ENCODE measurements at places on chromosomes 5 and 9. TPM values are rescaled to one million over a fixed set of nuclear protein-coding genes. Genes with fewer than 3 reads are reported as not detected.
A peak's percentile ranks its signal among the peaks of the same experiment; 100 is the strongest.

ACER2 gene
- total RNA-seq, result not detected

GRCh38 chr9:16928179-16928945 is 57.9 kb upstream of the BNC2 start:
- no peak overlapping the region for H3K4me3 ChIP-seq
- H3K4me1 ChIP-seq, result no peaks in the 10 kb centered on the region
- H3K27me3 ChIP-seq, result no peaks in the 10 kb centered on the region

GRCh38 chr9:84374013-84374412 is 33.5 kb upstream of the SLC28A3 start:
- no peaks in the 10 kb centered on the region for H3K36me3 ChIP-seq
- DNase-seq, result peak; percentile 32
- H3K27me3 ChIP-seq, result no peaks in the 10 kb centered on the region
- H3K4me1 ChIP-seq, result peaks cover 4% of the 10 kb centered on the region
- no peak overlapping the region for H3K27ac ChIP-seq

MEIKIN gene
- total RNA-seq, result not detected

DNA sequence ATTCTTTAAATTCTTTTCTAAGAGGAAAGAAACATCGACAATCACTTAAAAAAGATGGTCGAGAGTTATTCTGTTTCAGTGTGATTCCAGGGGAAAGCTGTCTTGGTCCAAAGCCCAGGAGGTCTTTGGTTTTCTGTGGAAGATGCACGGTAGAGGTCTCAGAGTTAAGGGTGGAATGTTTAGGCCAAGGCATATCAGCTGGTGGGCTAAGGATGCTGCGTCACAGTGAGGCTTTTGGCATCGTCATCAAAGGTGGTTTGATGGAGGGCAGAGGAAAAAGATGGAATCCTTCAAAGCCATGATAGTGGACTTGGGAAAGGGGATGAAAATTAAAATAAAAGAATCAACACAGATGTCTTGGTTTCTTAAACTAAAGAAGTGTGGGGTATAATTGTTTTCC is 137.3 kb upstream of the ANKH start:
- peaks cover 29% of the 10 kb centered on the region for H3K4me1 ChIP-seq
- DNase-seq, result no peak
- no peaks in the 10 kb centered on the region for H3K36me3 ChIP-seq
- H3K27ac ChIP-seq, result peak overlapping the region; percentile 40
- no peaks in the 10 kb centered on the region for H3K27me3 ChIP-seq

ADGRV1 gene
- 10.3 TPM for total RNA-seq

GRCh38 chr9:98774746-98775145 is 21.6 kb downstream of the ANKS6 start:
- peak; percentile 24 for DNase-seq
- peaks cover 70% of the 10 kb centered on the region for H3K36me3 ChIP-seq

DNA sequence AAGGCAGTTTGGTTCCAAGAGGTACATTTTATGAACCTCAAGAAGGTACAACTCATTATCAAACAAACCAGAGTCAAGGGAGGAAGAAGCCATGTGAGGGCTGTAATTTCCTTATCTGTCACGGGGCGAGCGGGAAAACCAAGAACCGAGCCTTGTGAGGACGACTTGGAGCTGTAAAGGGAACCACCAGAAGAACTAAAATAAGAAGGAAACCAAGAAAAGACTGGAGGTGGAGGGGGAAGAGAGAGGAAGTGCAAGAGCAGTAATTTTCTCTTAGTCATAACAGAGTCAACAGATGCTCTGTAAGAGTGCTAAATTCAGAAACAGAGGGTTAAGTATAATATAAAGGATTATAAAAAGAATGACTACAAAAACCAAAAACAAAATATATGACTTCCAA is 127.1 kb downstream of the DIRAS2 start:
- no peaks in the 10 kb centered on the region for H3K36me3 ChIP-seq
- H3K27ac ChIP-seq, result no peak overlapping the region
- no peak for DNase-seq
- no peak overlapping the region for H3K4me3 ChIP-seq
- H3K27me3 ChIP-seq, result no peaks in the 10 kb centered on the region

DNA sequence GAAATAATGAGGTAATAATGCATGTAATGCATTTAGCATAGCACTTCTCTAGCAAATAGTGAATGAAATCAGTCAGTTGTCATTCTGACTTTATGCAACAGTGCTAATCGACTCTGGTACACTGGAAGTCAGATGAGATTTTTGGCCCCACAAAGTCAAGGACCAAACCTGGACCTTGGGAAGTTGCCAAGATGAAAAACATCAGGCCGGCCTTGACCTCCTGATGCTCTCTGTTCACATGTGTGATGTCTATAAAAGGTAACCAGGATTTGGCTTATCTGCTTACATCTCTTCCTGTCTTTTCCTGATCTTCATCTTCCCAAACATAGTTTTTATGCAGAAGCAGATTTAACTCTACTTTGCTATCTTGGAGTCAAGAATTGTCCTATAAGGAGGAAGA is 39.5 kb downstream of the SLC22A5 start:
- peaks cover 27% of the 10 kb centered on the region for H3K4me1 ChIP-seq
- H3K4me3 ChIP-seq, result no peak overlapping the region
- no peak for DNase-seq
- H3K27me3 ChIP-seq, result no peaks in the 10 kb centered on the region
- no peak overlapping the region for H3K27ac ChIP-seq

DNAH5 gene
- total RNA-seq, result 12.5 TPM

GRCh38 chr5:55993013-55993412 is 1.8 kb downstream of the IL6ST start:
- DNase-seq, result peak; percentile 59
- peak overlapping the region; percentile 90 for H3K4me3 ChIP-seq
- no peaks in the 10 kb centered on the region for H3K36me3 ChIP-seq

GRCh38 chr9:113808391-113809358 is 67.4 kb upstream of the ZNF618 start:
- peak; percentile 60 for DNase-seq
- H3K27ac ChIP-seq, result peak overlapping the region; percentile 23
- H3K27me3 ChIP-seq, result no peaks in the 10 kb centered on the region
- H3K4me1 ChIP-seq, result peaks cover 11% of the 10 kb centered on the region
- H3K4me3 ChIP-seq, result no peak overlapping the region
- no peaks in the 10 kb centered on the region for H3K36me3 ChIP-seq

PHF2 gene
- total RNA-seq, result 22.8 TPM

DNA sequence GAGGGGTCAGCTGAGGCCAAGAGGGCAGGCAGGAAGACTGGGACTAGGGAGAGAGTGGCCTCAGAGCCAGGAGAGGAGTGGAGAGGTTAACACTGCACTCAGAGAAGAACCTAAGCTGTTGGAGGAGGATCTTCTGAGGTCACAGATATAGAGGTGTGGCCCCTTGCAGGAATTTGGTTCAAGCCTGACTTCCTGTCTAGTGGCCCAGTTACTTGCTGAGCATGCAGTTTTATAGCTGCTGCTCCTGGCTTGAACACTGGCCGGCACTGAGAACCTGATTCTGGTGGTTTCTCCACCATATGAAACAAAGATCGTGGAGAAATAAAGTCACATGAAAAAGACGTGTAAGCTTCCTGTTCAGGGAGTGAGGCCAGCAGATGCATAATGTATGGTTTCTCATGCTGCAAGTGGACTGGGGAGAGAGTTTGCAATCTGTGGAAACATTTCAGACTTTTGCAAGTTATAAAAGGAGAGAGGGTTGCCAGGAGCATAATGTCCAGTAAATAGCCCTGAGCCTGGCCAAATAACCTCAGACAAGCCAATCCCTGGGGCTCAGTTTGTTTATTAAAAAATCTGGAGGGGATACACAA is 82.6 kb downstream of the GALNT10 start:
- H3K36me3 ChIP-seq, result no peaks in the 10 kb centered on the region
- H3K27ac ChIP-seq, result no peak overlapping the region
- H3K4me3 ChIP-seq, result no peak overlapping the region
- H3K4me1 ChIP-seq, result peaks cover 52% of the 10 kb centered on the region

GRCh38 chr9:2015581-2016407 is 647 bp downstream of the SMARCA2 start:
- peak overlapping the region; percentile 65 for H3K4me3 ChIP-seq
- H3K36me3 ChIP-seq, result no peaks in the 10 kb centered on the region
- H3K27me3 ChIP-seq, result no peaks in the 10 kb centered on the region
- peak; percentile 65 for DNase-seq
- peaks cover 39% of the 10 kb centered on the region for H3K4me1 ChIP-seq

DNA sequence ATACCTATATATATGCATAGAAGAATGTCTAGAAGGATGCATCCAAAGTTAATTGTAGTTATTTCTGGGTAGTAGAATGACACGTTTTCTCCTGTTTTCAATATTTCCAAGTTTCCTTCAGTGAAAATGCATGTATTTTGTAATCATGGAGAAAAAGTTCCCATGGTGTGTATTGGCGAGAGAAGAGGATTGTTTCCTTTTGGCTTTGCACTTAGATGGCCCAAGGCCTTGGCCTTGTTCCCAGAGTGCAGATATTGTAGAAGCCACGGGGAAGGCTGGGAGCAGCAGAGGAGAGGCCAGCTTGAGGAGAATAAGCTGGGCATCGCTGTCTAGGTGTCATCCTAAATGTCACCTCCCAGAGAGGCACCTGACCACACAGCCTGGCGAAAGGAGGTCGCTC is 44.0 kb downstream of the IRF1 start:
- H3K27me3 ChIP-seq, result no peaks in the 10 kb centered on the region
- DNase-seq, result peak; percentile 77
- H3K27ac ChIP-seq, result peak overlapping the region; percentile 34

DNA sequence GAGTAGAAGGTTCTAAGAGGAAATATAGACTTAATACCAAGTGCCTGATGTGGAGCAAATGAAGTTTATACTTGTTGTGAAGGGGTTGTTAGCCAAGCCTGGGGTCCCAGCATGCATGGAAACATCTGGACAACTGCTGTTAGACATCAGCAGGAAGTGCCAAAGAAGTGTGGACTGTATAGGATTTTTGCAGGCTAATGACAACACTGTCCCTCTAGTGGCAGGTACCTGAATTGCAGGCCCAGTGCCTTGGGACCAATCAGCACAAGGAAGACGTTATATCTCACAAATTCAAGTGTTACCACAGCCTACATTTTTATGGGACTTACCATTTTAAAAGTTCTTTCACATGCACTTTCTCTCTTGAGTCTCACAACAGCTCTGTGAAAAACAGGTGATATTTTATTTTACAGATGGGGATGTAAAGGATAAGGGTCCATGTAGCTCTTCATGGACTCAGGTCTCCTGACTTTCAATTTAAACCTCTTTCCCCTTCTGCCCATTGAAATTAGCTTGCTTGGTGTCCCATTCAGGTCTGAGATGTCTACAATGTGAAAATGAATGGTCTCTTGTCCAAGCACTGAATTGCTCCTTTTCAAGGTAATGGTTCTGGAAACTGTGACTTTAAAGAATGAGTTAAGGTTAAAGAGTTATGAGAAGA is 89.0 kb upstream of the MAP1B start:
- no peaks in the 10 kb centered on the region for H3K27me3 ChIP-seq
- no peak overlapping the region for H3K4me3 ChIP-seq
- peaks cover 16% of the 10 kb centered on the region for H3K4me1 ChIP-seq

DNA sequence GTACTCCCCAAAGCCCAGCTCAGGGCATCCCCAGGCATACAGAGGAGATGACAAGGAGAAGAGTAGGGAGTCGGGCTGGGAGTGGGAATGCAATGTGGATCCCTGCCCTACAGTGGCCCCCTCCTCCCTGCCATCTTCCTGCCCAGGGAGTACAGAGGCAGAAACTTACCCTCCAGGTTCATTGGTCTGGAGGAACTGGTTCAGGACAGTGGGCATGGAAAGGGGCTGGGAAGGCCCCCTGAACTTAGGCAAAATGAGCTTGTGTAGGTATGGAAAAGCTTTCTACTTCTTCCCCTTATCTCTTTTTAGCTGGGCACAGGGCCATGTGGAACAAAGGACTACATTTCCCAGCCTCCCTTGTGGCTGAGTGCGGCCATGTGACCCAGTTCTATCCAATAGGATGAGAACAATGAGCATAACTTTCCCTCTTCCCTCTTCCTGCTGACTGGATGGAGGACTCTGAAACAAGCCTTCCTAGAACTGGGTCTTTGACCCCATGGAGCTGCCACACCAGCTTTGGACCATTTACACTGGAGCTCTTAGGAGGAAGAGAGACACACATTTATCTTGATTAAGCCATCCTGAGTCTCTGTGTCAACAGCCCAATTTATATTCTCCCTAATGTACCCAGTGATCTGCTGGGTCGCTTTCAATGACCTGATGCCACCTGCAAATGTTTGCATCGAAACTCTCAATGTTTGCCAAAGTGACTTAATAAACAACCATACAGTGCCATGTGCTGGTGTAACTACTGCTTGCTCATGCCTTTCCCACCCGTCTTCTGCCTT is 25.0 kb upstream of the HMCN2 start:
- H3K27ac ChIP-seq, result no peak overlapping the region
- peaks cover 14% of the 10 kb centered on the region for H3K4me1 ChIP-seq
- no peak overlapping the region for H3K4me3 ChIP-seq
- H3K27me3 ChIP-seq, result no peaks in the 10 kb centered on the region

- no peak for DNase-seq
- no peak overlapping the region for H3K4me3 ChIP-seq
- no peaks in the 10 kb centered on the region for H3K4me1 ChIP-seq
- H3K27me3 ChIP-seq, result no peaks in the 10 kb centered on the region
- H3K27ac ChIP-seq, result no peak overlapping the region
Measured at GRCh38 chr5:121640298-121640697, 211.4 kb upstream of the FTMT start.

AQP3 gene
- 37.5 TPM for total RNA-seq

DNA sequence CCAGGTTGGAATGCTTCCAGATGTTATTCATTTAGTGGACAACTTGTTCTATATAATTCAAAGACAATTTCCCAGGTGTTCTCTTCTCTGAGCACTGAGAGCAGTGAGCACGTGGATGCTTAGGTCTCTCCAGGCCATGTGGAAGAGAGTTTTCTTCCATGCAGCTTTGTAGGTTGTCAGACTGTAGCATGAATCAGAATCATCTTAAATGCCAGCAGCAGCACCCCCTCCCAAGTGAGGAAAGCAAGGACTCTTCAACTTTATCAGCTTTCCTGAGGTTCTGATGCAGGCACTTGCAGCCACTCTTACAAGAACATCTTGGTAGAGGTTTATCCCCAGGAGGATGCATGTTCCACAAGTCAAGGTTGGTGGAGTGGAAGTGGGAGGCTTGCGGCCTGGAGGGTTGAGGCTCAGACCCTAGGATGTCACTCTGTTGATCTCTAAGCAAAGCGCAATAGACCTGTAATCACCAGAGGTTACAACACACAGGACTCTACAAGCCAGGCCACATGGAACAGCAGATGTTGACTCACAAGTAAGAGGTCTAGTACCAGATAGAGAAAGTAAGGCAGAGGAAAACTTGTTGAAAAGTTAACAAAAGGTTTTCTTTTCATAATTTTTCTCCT is 47.7 kb downstream of the UGCG start:
- H3K27me3 ChIP-seq, result no peaks in the 10 kb centered on the region
- H3K4me1 ChIP-seq, result peaks cover 5% of the 10 kb centered on the region
- H3K36me3 ChIP-seq, result no peaks in the 10 kb centered on the region
- no peak overlapping the region for H3K4me3 ChIP-seq
- no peak for DNase-seq

DNA sequence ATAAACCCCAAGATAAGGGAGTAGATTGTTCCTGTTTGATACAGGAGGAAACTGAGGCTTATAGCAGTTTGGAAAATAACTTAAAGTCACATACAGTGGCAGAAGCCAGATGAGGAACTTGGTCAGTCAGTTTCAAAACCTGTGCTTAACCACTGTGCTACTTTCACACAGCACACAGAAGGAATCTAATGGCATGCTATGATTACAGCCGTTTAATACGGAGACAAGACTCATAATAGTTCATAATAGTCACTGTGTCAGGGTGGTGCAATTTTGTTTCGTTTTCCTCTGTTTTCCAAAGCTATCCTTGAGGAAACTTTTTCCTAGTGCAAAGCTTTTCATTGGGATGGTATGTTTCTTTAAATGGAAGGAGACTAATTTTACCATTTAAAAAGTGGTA is 112.3 kb downstream of the GCNT1 start:
- DNase-seq, result no peak
- H3K27me3 ChIP-seq, result no peaks in the 10 kb centered on the region
- peak overlapping the region; percentile 81 for H3K27ac ChIP-seq
